Esophagus muscularis mucosa (tissue), 4 donors: ENCODE measurements at places on chromosomes 3 and 15. TPM values are rescaled to one million over a fixed set of nuclear protein-coding genes. Genes with fewer than 3 reads are reported as not detected.

GRCh38 chr3:171841620-171842000 lies 1.5 kb upstream of the TMEM212 start:
- H3K4me3 ChIP-seq, result no peak overlapping the region
- no peak for DNase-seq
- no peaks in the 10 kb centered on the region for H3K36me3 ChIP-seq
- no peaks in the 10 kb centered on the region for H3K27me3 ChIP-seq
- peaks cover 44% of the 10 kb centered on the region for H3K4me1 ChIP-seq
- no peak overlapping the region for H3K27ac ChIP-seq

- no peaks in the 10 kb centered on the region for H3K36me3 ChIP-seq
- no peaks in the 10 kb centered on the region for H3K27me3 ChIP-seq
- no peak for DNase-seq
Observed at GRCh38 chr15:40242213-40242599, 3.3 kb downstream of the PAK6 start.

DNA sequence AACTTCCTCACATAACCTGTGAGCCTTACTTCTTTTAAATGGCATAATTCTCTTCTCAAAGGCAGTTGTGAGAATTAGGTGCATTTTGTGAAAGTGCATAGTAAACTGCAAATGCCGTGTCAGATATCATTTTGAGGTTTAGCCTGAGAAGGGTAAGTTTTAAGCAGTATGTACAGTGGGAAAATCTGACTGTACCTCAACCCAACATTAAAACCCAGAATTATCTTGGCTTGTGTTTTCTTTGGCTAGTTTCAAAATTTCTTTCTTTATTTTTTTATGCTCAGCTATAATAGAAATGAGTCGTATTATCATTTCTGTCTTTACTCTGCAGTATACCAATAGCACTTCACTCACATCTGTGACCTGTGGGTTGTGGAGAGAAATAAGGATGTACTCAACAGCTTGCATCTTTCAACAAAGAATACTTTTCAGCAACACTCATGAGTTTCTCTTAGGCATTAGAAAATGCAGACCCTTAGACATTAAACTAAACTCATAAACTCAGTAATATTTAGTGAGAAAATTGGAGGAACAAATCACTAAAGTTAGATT lies 65.7 kb downstream of the RASA2 start:
- no peak overlapping the region for H3K27ac ChIP-seq
- H3K36me3 ChIP-seq, result peaks cover 3% of the 10 kb centered on the region
- no peaks in the 10 kb centered on the region for H3K27me3 ChIP-seq
- no peak for DNase-seq

GRCh38 chr15:101810876-101811275 lies 1.1 kb upstream of the OR4F15 start:
- no peak for DNase-seq
- no peak overlapping the region for H3K27ac ChIP-seq
- no peak overlapping the region for H3K4me3 ChIP-seq
- no peaks in the 10 kb centered on the region for H3K36me3 ChIP-seq
- H3K4me1 ChIP-seq, result peaks cover 7% of the 10 kb centered on the region

GRCh38 chr3:167466966-167467365 lies 6.9 kb downstream of the SERPINI2 start:
- H3K27ac ChIP-seq, result no peak overlapping the region
- DNase-seq, result no peak
- no peaks in the 10 kb centered on the region for H3K4me1 ChIP-seq
- no peaks in the 10 kb centered on the region for H3K27me3 ChIP-seq

DNA sequence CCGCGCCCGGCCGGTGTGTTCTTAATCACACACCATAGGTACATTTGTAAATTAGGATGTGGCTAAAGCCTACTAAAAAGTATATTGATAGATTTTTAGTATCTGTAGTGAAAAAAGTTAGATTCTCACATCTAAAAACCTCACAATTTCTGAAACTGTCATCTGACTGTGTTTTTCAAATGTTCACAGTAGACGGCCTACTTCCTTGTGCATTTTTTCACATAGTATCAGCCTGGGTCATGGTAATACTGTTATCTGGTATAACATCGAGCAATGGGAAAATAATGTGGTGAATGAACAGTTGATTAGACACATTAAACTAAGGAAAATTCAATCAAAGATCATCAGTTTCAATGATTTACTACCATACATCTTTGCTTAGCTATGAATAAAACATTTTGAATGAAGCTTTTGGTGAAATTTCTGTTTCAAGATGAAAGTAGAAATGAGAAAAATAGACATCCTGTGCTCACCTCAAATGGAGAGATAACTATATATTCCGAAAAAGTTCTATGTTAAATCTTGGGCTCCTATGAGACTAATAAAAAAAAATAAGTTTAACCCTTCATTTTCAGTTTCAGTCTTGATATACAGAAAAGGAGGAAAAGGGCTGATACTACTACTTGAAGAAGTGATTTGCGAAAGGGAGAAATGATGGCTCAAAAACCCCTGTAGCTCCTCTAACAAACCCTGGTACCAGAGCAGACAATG lies 262.7 kb downstream of the ZBTB20 start:
- no peaks in the 10 kb centered on the region for H3K36me3 ChIP-seq
- no peak overlapping the region for H3K27ac ChIP-seq
- H3K4me1 ChIP-seq, result peaks cover 11% of the 10 kb centered on the region
- DNase-seq, result no peak
- no peaks in the 10 kb centered on the region for H3K27me3 ChIP-seq

- no peak overlapping the region for H3K27ac ChIP-seq
- DNase-seq, result no peak
- H3K27me3 ChIP-seq, result no peaks in the 10 kb centered on the region
- H3K36me3 ChIP-seq, result no peaks in the 10 kb centered on the region
Observed at GRCh38 chr3:105842449-105842848, 26.4 kb downstream of the CBLB start.

GRCh38 chr3:148856384-148856783 lies 8.7 kb upstream of the CPA3 start:
- H3K27me3 ChIP-seq, result no peaks in the 10 kb centered on the region
- no peaks in the 10 kb centered on the region for H3K36me3 ChIP-seq
- no peak for DNase-seq
- H3K4me3 ChIP-seq, result no peak overlapping the region

DNA sequence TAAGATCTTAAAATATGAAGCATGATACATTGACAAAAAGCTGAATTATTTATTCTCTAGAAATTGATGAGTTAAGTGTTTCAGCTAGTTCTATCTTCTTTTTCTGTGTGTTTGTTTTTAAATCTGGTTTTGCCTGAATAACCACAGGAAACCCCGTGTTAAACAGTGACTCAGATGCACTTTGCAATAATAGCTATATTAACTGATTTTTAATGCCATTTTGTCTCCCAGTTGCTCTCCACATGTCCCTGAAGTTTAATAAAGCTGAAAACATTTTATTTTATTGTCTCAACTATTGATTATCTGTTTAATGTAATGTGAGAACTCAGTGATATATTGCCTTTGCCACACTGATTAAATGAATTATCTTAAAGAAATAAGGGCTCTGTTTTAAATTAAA lies 42.8 kb upstream of the ROBO1 start:
- no peak overlapping the region for H3K4me3 ChIP-seq
- no peaks in the 10 kb centered on the region for H3K27me3 ChIP-seq
- H3K4me1 ChIP-seq, result no peaks in the 10 kb centered on the region
- no peak overlapping the region for H3K27ac ChIP-seq
- DNase-seq, result no peak

DNA sequence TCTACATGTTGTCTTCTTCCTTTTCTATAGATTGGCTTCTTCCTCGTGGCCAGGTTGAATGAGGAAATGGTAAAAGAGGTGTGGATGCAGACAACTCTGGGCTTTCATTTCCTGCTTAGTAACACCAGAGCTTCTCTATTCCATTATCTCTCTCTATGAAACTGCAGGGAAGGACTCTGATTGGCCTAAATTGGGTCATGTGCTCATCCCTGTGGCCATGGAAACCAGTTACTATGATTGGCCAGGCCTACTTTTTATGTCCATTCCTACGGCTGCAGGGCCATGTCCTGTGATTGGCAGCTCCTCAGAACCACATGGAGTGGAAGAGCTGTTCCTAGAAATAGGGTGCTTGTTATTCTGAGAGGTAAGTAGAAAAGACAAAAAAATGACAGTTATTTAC lies 486.9 kb upstream of the ADAMTS9 start:
- no peak for DNase-seq
- peaks cover 10% of the 10 kb centered on the region for H3K4me1 ChIP-seq
- no peak overlapping the region for H3K4me3 ChIP-seq

- H3K27ac ChIP-seq, result no peak overlapping the region
- H3K4me1 ChIP-seq, result no peaks in the 10 kb centered on the region
- no peak overlapping the region for H3K4me3 ChIP-seq
- DNase-seq, result no peak
- no peaks in the 10 kb centered on the region for H3K27me3 ChIP-seq
Observed at GRCh38 chr3:156230278-156230900, 110.0 kb downstream of the KCNAB1 start.

The SST gene
- not detected for total RNA-seq

The KBTBD12 gene
- 6.0 TPM for total RNA-seq
